ENCODE measurements at places on chromosomes 2 and 18. TPM values are rescaled to one million over a fixed set of nuclear protein-coding genes. Genes with fewer than 3 reads are reported as not detected.

Gene SIX3
- not detected for total RNA-seq

Gene CDH2
- 35.6 TPM for total RNA-seq

Gene AQP4
- 1.1 TPM for total RNA-seq

Gene MALL
- 3.1 TPM for total RNA-seq

Gene OSR1
- total RNA-seq, result 0.51 TPM

Gene GYPC
- total RNA-seq, result 9.2 TPM

DNA sequence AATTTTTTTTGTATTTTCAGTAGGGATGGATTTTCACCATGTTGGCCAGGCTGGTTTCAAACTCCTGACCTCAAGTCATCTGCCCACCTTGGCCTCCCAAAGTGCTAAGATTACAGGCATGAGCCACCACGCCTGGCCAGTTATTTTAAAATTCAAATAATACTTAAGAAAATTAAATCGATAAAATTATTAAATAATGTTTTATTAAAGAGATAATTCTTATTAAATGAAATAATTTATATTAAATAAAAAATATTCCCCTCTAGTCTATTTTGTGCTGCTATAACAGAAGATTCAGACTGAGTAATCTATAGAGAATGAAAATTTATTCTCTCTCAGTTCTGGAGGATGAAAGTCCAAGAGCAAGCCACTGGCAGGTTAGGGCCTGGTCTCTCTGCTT is 61.2 kb downstream of the PDK1 start:
- DNase-seq, result no peak

DNA sequence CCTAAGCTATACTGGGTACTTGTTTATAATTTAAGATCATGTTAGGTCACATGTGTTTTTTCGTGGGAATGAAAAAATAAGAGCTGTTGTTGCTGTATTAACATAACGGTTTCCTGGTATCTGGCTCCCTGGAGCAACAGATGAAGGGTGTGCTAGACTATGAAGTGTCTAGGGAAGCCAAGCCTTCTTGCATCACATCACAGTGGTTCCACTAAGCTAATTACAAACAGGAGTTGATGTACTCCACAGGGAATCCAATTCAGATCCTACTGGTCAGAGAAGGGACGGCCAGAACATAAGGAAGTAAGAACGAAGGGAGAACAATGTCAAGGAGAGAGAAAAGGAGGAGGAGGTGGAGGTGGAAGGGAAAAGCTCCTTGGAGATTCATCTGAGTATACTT is 193.0 kb upstream of the CYP26B1 start:
- DNase-seq, result no peak

DNA sequence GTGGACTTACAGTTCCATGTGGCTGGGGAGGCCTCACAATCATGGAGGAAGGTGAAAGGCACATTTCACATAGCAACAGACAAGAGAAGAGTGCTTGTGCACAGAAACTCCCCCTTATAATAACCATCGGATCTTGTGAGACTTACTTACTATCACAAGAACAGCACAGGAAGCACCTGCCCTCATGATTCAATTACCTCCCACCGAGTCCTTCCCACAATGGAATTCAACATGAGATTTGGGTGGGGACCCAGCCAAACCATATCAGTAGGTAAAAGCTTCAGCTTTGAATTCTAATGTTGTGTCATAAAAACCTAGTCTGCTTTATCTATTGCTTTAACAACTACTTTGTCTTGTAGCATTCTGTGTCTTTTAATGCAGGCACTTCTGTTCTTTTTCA is 140.4 kb upstream of the PIK3C3 start:
- no peak for DNase-seq

DNA sequence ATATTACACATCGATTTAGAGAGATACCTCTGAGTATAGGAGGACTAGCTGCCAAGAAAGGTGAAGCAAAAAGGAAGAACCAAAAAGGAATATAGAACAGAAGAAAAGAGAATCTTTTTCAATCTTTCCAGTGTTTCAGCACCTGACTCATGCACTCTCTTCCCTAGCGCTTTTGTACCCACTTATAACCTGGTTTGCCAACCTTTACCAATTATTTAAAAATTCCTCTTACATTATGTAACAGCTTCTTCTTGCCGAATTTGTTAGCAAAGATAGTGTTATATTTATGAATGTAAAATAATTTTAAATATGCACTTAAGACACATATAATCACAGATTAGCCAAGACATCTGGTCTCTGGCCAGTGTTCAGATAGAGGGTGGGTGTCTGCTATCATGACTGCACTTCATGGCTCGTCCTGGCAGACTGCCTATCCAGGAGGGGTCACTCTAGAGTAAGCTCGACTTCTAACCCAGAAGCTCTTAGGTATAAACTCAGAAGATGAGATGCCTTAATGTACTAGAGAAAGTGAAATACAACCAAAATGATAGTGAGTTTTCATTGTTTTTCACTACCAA is 122.9 kb downstream of the ATAD2B start:
- no peak for DNase-seq

DNA sequence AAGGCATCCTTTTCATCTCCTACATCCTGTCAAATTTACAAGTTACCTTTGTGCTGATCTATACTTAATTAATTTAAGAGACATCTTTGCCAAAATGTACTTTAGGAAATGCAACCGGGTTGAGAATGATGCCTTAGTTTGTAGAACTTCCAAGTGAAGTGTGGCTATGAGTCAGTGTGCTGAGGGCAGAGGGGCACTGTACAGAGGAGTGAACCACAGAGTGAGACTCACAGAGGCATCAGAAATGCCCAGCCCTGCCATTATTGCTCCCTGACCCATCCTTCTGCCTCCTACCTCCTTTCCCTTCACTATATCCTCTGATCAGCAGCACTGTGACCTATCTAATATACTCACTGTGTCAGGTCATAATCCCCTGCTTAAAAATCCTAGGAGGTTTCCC is 320.1 kb downstream of the LRRTM1 start:
- DNase-seq, result no peak

GRCh38 chr2:215660687-215661086 is 224.8 kb upstream of the FN1 start:
- no peak for DNase-seq

DNA sequence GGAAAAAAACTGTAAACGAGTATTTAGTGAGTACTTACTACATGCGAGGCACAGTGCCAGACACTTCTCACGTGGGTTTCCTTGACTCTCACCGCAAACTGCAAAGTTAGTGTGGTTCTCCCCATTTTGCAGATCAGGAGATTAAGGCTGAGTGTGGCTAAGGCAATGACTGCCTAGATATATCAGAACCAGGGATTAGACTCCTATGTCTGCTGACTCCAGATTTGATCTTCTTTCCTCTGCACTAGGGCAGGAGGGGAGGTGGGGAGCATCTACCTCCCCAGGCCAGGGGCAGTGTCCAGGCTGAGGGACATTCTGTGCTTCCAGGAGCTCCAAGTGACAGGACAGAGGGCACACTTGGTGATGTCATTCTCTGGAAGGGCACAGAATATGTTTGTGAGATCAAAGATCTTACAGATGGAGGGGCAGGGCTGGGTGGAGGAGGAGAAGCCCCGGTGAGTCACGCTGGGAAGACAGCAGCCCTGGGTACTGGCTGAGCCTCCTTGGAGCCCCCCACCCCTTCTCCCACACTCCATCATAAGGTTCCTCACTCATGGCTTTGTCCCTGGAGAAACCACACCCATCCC is 92.4 kb downstream of the RHOB start:
- peak; percentile 72 for DNase-seq

GRCh38 chr2:58293056-58293455 is 51.9 kb upstream of the FANCL start:
- DNase-seq, result no peak

DNA sequence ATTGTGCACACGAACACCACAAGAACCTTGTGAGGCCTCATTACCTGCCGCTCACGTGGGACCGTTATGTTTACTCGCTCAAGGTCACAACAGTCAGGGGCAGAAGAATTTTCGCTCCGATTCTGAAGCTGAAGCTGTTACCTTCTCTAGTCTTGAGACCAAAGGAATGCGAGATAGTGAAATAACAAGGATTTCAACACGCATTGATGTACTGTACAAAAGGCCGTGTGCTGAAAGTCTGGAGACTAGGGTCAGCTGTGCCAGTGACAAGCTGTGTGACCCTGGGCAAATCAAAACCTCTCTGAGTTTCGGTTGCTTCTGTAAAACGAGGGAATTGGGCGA is 583 bp downstream of the NEMP2 start:
- peak; percentile 36 for DNase-seq

- DNase-seq, result no peak
Measured at GRCh38 chr2:177363332-177363731, 29.2 kb upstream of the AGPS start.

DNA sequence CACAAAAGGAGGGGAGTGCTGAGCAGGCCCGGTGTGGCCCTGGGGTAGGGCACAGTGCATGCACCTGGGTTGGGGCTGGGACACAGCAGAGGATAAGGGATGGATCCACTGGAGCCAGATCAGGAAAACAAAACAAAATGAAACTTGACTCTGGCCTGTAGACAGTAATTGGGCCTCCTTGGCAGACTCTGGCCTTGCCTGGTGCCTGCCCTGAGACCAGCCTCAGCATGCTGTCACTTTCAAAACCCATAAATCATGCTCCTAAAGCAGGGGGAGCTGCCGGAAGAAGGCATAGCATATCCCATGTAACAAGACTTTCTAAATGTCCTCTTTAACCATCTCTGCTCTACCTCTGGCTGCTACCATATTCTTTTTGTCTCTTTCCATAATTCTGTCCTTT is 61.1 kb upstream of the IGFBP5 start:
- no peak for DNase-seq

- peak; percentile 96 for DNase-seq
Measured at GRCh38 chr2:200963124-200963917, at the start of gene ORC2. Gene ORC2, minus strand, starts transcription at chr2:200963660. Its CDS starts 5,537 bp downstream, at chr2:200958123.

- no peak for DNase-seq
Measured at GRCh38 chr2:151239624-151240023, 22.0 kb downstream of the RBM43 start.

- peak; percentile 57 for DNase-seq
Measured at GRCh38 chr2:98507891-98508708, 63.4 kb downstream of the INPP4A start.

DNA sequence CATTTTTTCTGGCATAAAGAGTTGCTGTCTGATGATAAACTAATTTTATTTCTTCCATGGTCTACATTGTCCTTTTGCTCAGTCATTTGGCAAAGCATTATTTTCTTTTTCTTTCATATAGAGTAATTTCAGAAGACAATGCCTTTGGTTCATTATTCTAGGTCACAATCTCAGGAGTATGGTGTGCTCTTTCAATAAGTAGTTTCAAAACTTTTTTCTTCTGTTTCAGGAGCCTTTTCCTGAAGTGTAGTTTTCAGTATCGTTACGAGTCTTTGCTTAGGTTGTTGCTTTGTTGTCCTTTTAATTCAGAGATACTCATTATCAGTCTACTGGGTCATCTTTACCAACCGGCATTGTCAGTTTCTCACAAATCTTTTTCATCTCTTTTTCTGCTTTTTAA is 100.4 kb upstream of the GPC1 start:
- DNase-seq, result no peak

GRCh38 chr2:219408204-219408603 is 10.0 kb upstream of the DES start:
- no peak for DNase-seq

DNA sequence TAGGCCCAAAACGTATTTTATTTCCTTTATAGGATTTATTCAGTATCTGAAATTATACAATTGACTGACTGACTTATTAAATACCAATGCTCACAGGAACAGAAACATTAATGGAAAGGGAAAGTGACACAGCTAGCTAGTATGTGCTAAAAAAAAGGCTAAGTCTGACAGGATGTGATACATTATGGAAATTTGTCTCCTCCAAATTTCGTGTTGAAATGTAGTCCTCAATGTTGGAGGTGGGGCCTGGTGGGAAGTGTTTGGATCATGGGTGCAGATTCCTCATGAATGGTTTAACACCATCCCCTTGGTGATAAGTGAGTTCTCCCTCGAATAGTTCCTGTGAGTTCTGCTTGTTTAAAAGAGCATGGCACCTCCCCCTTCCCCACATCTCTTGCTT is 70.6 kb upstream of the WDR75 start:
- DNase-seq, result no peak

Measured in right lobe of liver (tissue), 6 donors.